Osteocyte (in vitro differentiated cells): ENCODE measurements at places on chromosomes 4 and X. TPM values are rescaled to one million over a fixed set of nuclear protein-coding genes. Genes with fewer than 3 reads are reported as not detected.

- no peak overlapping the region for H3K4me3 ChIP-seq
- no peak for DNase-seq
- peaks cover 6% of the 10 kb centered on the region for H3K36me3 ChIP-seq
- peaks cover 2% of the 10 kb centered on the region for H3K4me1 ChIP-seq
- no peaks in the 10 kb centered on the region for H3K27me3 ChIP-seq
Observed at GRCh38 chr4:169675825-169676224, 55.4 kb downstream of the CLCN3 start.

DNA sequence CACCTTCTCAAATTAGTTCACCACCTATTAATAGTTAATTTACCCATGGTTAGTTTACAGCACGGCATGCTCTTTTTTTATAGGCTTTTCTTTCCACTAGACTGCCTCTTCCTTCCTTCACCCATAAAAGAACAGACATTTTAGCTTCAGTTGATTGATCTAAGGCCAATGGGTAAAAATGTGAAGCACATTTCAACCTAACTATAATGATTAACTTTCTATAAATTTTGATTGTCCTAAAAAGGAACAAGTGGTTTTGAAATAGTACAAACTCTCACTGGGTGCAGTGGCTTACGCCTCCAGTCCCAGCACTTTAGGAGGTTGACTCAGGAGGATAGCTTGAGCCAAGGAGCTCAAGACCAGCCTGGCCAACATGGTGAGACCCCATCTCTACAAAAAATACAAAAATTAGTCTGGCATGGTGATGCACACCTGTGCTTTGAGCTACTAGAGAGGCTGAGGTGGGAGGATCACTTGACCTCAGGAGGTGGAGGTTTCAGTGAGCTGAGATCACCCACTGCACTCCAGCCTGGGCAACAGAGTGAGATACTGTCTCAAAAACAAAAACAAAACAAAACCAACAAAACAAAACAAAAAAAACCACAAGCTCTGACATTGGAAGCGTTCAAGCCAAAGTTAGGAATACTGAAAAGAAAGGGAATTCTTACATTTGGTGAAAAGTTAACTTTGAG is 89.9 kb upstream of the FAT1 start:
- no peaks in the 10 kb centered on the region for H3K36me3 ChIP-seq
- H3K4me3 ChIP-seq, result no peak overlapping the region
- H3K27me3 ChIP-seq, result no peaks in the 10 kb centered on the region
- peaks cover 1% of the 10 kb centered on the region for H3K4me1 ChIP-seq

DNA sequence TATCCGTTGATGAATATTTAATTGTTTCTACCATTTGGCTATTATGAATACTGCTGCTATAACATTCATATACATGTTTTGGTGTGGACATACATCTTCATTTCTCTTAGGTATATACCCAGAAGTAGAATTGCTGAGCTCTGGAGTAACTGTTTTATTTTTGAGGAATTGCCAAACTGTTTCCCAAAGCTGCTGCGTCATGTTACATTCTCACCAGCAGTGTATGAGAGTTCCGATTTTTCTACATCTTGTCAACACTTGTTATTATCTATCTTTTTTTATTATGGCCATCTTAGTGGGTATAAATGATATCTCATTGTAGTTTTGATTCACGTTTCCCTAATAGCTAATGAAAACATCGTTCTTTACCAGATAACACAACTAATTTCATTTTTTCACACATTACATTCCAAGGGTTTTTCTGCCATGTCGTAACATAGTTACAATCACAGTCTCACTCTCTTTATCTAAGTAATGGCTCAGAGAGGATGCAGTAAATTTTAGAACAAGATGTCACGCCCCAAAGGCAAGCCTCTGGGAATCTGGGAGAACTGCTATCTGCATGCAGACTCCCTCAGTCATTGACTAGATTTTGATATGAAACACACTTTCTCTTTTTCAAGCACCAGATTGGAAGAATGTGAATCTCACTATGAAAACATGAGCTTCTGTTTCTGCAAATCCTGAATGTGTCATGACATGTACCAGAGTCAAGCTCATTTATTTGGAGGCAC is 10.3 kb downstream of the ARHGAP6 start:
- H3K4me1 ChIP-seq, result no peaks in the 10 kb centered on the region
- no peak overlapping the region for H3K4me3 ChIP-seq
- DNase-seq, result no peak
- no peaks in the 10 kb centered on the region for H3K36me3 ChIP-seq

- no peak for DNase-seq
- H3K36me3 ChIP-seq, result no peaks in the 10 kb centered on the region
- H3K4me1 ChIP-seq, result no peaks in the 10 kb centered on the region
- no peaks in the 10 kb centered on the region for H3K27me3 ChIP-seq
Observed at GRCh38 chrX:119071381-119071780, 1.4 kb upstream of the CT47C1 start.

DNA sequence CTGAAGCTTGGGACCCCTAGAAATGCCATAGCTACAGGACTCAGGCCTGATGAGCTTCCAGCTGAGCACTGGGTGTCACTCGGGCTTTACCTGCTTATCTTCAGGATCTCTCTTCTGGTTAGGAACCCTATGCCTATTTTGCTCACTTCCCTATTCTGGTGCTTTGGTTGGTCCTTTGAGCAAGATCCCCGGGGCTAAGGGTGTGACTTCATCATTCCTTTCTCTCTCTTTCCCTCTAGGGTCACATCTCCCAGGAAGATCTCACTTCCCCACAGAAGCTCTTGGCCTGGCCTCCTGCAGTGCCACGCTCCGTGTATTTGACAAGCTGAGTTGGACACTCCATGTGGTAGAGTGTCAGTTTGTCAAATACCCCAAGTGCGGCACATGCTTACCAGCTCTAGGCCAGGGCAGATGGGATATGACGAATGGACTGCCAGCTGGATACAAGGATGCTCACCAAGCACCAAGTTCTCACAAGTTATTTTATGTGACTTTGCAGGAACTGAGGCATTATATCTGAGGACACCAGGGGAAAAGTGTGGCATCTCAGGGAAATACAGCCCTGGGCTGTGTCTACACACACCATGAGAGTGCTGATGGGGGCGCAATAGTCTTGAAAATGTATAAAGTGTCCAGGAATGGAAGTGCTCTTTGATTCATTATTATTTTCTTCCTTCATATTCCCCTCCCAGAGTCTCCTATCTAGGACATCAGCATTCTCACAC is 21.1 kb downstream of the VSIG4 start:
- no peak overlapping the region for H3K4me3 ChIP-seq
- H3K27ac ChIP-seq, result no peak overlapping the region
- DNase-seq, result no peak
- H3K36me3 ChIP-seq, result no peaks in the 10 kb centered on the region
- H3K27me3 ChIP-seq, result no peaks in the 10 kb centered on the region
- no peaks in the 10 kb centered on the region for H3K4me1 ChIP-seq

The PRICKLE3 gene
- total RNA-seq, result 7.7 and 8.5 TPM in 2 replicates

The FGF16 gene
- total RNA-seq, result not detected in 2 replicates

DNA sequence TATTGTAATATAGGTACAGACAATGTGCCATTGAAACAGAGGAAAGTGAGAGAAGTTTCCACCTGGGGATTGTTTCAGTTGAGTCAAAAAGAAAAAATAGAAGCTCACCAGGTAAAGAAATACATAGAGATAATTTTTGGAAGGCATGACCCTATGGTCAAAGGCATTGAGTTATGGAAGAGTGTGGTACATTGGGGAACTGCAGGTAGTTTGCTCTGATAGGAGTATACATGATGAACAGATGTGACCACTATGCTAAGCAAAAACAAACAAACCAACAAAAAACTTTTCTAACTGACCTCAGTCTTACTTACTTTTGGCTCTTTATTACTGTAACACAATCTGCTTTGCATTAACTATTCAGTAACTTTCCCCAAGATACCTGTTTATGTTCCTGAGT is 85.9 kb downstream of the UGT8 start:
- H3K4me3 ChIP-seq, result no peak overlapping the region
- no peaks in the 10 kb centered on the region for H3K36me3 ChIP-seq
- no peak overlapping the region for H3K27ac ChIP-seq
- H3K27me3 ChIP-seq, result peaks cover 45% of the 10 kb centered on the region
- DNase-seq, result no peak

The FHDC1 gene
- 22.1 and 22.3 TPM in 2 replicates for total RNA-seq

The DMD gene
- 317 and 334 TPM in 2 replicates for total RNA-seq

DNA sequence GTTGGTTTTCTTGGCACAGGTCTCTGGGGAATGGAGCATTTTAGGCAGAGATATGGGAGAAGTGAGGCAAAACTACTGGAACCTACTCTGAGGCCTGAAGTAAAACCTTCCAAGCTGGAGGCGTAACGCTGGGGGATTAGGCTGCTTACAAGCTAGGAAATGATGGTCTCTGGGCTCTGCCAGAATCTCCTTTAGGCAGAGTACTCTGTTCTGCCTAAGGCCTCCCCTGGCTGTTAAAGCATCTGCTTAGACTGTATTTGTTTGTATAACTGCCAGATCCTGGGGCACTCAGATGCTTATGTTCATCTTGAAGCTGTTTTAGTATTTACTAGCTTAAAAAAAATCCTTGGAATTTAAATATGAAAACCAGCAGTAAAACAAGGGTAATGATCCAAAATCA is 822.2 kb downstream of the RPA4 start:
- H3K4me1 ChIP-seq, result no peaks in the 10 kb centered on the region
- H3K4me3 ChIP-seq, result no peak overlapping the region
- no peaks in the 10 kb centered on the region for H3K36me3 ChIP-seq
- no peaks in the 10 kb centered on the region for H3K27me3 ChIP-seq
- DNase-seq, result no peak
